ENCODE measurements at places on chromosomes 5 and 9.

- peak; percentile 67 for DNase-seq
Observed at GRCh38 chr9:97853844-97854695, 1.0 kb downstream of the FOXE1 start.

- DNase-seq = no peak
Observed at GRCh38 chr5:133602835-133603380, 9.4 kb downstream of the FSTL4 start.

DNA sequence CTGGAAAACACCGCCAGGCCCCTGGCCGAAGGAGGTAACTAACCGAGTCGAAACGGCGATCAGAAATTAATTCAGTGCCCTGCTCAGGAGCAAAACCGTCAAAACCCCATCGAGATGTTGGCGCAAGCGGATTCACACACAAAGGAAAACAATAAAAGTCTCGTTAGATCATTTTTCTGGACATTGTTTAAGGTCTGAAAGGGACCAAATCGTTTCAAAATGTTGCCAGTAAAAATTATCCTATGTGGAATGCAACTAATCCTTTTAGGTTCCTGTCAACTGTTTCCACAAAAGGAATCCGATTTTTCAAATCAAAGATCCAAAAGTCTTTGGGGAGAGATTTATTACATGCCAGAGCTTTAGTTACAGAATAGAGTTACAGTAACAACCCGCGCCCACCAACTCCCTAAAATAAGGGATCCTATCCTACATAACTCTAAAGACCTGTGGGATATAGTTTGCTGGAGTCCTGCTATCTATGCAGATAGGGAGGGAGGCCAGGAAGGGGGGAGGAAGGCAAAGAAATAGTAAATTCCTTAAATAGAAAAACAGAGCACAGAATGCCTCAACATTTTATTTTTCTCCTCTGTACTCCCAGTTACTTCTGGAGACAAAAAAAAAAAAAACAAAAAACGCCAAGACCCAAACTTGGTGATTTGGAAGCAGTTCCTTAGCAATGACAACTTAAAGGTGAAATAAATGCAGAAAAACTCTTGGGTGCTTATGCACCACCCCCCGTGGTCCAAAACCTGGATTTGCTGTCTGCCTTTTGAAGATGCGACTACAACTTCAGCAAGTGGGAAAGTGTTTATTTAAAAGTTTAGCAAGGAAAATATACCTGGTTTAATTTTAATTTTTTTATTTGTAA, 10.6 kb downstream of the FOXD1 start:
- no peak for DNase-seq

DNA sequence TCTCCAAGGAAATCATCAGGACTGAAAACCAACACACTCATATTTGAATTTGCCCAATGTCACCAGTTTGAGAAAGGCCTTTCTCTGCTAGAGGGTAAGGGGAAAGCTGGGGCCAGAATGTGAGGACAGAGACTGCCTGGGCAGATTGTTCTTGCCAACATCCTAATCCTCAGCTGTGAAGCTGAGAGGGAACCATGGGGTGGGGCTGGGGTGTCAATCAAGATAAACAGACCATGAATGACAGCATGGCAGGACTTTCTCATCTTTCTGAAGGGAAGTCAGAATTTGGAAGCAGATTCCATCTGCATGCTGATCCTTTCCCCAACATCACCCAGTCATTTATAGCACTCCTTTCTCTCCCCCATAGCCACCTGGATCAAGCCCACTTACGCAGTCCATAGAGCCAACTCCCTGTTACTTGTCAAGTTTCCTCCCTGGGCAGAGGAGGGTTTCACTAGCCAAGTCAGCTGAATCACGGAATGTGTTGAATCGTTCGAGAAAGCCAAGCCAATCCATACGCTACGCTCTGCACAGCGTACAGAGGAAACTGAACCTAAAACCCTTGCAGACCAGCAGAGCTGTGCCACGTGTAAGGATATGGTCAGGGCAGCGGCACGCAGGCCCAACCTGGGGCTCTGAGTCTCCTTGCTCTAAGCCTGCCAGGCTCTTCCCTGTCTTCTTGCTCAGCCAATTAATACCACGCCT, 14.9 kb downstream of the GLDC start:
- no peak for DNase-seq

GRCh38 chr9:19180991-19181390, 49.5 kb upstream of the DENND4C start:
- no peak for DNase-seq

- DNase-seq = no peak
Observed at GRCh38 chr5:35853631-35854030, 3.1 kb upstream of the IL7R start.

DNA sequence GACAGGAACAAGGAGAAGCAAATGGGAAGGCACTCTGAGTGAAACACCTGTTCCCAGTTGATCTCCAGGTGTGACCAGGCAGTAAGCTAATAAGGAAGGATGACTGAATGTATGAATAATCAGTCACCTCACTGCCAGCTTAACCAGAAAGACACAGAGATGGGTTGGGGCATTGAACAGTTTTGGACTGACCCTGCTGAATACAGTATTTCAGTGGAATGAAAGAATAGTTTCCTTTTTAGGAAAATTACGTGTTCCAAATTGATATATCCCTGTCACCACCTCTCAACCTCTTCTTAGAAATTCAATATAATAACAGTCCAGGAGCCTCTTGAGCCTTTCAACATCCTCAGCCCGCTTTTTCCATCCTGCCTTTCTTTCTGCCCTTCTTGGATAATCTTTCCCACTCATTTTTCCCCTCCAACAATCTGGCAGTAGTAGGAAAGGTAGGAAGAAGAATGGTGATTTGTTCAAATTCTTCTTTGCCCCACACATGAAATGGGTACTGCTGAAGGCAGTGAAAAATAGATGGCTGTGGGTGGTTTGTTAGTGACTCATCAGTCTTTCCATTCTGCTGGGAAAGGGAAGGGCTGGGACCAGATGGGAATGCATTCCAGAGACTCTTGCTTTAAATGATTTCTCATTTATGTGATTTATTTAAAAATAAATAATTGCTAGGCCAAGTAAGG, 117.9 kb downstream of the ZSWIM6 start:
- DNase-seq = peak; percentile 19

DNA sequence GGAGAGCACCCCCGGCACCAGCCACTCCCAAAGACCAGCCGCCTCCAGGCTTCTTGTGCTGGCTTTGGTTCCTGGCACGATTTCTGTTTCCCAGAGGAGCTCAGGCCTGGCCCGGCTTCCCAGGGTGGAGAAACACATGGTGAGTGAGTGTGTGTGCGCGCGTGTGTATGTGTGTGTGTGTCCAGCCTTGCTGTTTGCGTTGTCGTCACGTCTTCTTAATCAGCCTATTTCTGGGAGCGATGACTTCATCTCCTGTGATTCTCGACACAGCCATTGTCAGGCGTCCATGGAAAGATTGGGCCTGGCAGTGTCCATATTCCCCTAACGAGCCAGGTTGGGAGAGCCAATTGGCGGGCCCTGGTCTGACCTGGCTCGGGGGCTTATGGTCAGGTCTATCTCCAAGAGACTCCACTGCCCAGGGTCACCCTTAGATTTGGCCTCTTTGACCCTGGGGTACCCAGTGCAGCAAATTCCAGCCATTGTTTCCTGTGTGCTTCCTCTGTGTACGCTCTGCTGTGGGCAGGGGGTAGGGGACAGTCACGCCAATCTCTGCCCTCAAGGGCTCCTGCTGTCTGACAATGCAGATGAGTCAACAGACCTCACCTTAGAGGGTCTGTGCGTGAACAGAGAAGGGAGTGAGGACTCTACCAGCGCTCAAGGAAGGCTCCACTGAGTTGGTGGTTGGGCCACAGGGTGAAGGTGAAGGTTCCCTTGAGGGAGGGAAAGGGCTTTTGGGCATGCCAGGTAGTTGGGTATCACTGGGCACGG, 73.8 kb downstream of the DAB2IP start:
- DNase-seq = no peak

All from NCI-H2227 treated with DMSO at 0.1 percent for 48 hours (cell line).